NCI-H1930 (cell line): ENCODE measurements at places on chromosomes 5 and 9.

DNA sequence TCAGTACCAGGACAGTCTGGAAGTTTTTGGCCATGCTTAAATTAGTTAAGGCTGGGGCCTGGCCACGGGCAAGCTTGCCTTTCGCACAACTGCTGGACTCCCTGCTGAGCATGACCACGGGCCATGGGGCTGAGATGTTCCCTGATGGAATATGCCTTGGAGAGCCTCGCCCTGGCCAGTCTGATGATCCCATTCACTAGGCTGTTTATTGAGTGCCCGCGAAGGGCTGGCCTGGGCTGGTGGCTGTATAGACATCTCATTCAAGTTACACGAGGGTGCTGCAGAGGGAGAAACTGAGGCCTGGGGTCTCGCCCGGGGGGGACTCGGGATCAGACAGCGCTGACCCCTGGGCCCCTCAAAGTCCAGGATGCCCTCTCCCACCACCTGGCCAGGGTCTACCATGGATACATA is 7.8 kb upstream of the RXRA start:
- DNase-seq, result no peak

DNA sequence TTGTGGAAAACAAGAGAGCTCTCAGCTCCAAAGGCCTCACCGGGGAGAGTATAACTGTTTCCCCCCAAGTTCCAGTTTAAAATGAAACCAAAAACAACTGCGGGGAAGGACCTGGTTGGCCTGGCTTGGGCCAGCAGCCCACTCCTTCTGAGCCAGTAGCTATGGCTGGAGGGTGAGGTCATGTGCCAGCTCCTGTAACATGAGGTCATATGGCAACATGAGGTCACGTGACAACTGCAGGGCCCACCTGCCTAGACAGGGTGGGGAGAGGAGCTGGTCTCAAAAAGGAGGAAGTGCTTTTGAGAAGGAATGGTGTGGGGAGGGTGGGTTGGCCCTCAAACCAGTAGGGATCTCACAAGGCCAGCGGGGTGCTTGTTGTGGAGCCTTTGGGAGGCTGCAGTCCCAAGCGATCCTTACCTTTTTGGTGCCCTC is 29.3 kb upstream of the CRB2 start:
- DNase-seq, result no peak

DNA sequence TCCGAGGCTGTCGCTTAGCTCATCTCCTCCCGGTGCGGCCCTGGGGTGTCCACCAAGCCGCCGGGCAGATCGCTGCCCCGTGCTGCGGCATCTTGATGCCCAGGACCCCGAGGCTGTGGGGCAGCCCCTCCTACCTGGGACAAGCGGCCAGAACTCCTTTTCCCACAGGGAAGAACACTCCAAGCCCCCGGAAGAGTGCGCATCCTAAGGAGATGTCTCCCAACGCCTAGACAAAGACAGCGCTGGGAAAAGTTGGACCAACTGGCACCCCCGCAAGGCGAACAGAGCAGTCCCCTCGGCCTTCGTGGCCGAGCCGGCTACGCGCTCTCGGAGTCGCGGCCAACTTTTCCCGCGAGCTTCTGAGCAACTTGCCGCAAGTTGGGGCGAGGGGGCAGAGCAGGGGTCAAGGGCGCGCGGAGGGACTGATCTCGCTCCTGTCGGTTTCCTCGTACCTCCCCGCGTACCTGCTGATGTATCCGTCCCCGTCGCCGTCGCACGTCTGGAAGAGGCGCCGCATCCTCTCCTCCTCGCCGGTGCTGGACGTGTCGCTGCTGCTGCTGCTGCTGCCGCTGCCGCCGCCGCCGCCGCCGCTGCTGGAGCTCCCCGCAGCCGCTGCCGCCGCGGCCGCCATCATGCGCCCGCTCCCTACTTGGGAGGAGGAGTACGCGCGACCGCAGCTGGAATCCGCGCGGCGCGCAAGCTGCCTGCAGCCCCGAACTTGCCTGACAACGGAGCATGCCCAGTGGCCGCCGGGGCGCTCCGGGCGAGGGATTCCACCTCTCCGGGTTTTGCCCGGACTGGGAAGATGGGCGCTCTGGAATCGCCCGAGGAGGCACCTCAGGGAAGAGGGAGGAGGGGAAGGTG is at the start of gene MCC:
Gene MCC (minus strand): TSS at position 673 of the 864 bp plus-strand sequence.
- peak; percentile 32 for DNase-seq

DNA sequence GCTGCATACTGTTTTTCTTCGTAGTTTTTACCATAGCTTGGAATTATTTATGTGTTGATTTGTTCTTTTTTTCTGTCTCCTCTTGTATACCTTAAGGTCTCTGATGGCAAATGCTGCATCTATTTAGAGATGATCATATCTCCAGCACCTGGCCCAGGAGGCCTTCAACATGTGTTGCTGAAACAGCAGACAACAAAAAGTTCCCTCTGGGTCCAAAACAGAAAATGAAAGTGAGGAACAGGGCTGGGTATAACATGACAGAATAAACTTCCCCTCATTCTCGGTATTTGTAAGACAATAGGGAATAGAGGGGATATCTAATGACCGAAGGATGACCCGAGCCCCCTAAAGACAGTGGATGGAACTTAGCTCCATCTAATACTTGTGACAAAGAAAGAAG is 22.7 kb upstream of the PCSK1 start:
- DNase-seq, result no peak

DNA sequence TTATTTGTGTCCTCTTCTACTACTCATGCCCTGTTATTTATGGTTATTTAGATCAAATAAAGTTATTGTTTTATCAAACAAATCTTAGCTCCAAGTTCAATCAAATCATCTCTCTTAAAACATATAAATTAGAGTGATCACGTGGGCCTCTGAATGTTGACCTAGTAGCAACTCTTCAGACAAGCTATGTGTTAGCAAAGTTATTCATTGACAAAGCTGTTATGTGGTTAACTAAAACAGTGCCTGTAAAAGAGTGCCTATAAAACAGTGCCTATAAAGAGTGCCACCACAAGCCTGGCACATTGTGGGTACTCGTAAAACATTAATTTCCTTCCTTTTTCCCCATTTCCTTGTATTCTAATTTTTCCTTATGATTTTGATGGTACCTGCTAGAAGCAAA is 421.9 kb downstream of the HCN1 start:
- no peak for DNase-seq

GRCh38 chr5:4981608-4982007 is 158.5 kb upstream of the ADAMTS16 start:
- no peak for DNase-seq

- DNase-seq, result no peak
These were observed 150.6 kb downstream of the PRR16 start for GRCh38 chr5:120614531-120615180.

DNA sequence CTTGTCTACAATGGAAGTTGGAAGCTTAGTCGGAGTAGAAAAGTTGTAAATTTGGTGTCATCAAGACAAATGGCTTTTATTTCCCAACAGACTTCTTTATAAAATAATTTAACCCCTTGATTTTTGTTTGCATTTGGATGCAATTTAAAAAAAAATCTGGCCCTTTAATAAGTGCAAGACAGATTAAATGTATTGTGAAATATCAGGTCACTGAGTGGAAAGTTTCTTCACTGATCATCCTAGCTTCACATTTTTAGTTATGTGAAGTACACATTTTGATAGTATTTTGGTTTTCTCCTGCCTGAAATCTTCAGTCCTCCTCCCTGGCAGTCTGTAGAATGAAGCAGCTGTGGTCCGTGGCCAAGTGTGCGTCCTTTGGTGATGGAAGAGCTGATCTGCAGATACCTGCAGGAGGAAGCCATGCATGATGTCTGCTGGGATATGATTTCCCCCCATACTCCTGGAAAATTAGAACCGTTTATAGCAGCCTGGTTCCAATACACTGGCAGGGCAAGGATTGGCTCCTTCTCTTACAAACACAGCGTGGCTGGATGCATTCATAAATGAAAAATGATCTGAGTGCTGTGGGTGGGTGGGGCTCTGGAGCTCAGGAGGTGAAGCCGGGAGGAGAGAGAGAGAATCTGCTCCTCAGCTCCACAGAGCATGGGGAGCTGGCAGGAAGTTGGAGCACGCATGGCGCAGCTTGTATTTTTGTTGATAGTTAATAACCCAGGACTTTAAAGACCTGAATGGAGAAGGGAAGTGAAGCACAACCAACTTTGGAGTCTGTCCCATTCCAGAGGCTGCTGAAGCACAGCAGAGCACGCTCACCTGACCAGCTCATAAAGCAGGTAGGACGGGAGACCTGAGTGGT is 238.4 kb downstream of the GOLPH3 start:
- no peak for DNase-seq

GRCh38 chr9:112921549-112921948 is 30.9 kb upstream of the SLC46A2 start:
- DNase-seq, result no peak

- DNase-seq, result no peak
These were observed 5.7 kb upstream of the ADRB2 start for GRCh38 chr5:148820461-148821395.
